ENCODE measurements at places on chromosomes 3 and 15.

- DNase-seq = no peak
Measured at GRCh38 chr3:75338342-75338741, 325.8 kb upstream of the FRG2C start.

GRCh38 chr3:182704926-182705325 is 88.4 kb upstream of the ATP11B start:
- DNase-seq = no peak

DNA sequence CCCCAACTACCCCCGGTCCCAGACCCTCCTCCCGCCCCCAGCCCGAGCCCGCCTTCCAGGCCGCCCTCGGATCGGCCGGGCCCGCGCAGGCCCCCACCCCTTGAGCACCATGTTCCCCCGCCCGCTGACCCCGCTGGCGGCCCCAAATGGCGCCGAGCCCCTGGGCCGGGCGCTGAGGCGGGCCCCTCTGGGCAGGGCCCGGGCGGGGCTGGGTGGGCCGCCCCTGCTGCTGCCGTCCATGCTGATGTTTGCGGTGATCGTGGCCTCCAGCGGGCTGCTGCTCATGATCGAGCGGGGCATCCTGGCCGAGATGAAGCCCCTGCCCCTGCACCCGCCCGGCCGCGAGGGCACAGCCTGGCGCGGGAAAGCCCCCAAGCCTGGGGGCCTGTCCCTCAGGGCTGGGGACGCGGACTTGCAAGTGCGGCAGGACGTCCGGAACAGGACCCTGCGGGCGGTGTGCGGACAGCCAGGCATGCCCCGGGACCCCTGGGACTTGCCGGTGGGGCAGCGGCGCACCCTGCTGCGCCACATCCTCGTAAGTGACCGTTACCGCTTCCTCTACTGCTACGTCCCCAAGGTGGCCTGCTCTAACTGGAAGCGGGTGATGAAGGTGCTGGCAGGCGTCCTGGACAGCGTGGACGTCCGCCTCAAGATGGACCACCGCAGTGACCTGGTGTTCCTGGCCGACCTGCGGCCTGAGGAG is 472 bp downstream of the CHST14 start:
- DNase-seq = no peak

GRCh38 chr3:42265059-42265991 is 660 bp downstream of the CCK start:
- no peak for DNase-seq

GRCh38 chr15:58458076-58458475 is 26.3 kb downstream of the LIPC start:
- no peak for DNase-seq

DNA sequence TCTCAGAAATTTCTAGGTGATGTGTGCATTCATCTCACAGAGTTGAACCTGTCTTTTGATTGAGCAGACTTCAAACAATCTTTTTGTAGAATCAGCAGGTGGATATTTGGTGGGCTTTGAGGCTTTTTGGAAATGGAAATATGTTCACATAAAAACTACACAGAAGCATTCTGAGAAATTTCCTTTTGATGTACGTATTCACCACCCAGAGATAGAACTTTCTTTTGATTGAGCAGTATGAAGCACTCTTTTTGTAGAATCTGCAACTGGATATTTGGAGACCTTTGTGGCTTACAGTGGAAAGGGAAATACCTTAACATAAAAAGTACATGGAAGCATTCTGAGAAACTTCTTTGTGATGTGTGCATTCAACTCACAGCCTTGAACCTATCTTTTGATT is 3515.0 kb downstream of the GOLGA6L6 start:
- DNase-seq = no peak

DNA sequence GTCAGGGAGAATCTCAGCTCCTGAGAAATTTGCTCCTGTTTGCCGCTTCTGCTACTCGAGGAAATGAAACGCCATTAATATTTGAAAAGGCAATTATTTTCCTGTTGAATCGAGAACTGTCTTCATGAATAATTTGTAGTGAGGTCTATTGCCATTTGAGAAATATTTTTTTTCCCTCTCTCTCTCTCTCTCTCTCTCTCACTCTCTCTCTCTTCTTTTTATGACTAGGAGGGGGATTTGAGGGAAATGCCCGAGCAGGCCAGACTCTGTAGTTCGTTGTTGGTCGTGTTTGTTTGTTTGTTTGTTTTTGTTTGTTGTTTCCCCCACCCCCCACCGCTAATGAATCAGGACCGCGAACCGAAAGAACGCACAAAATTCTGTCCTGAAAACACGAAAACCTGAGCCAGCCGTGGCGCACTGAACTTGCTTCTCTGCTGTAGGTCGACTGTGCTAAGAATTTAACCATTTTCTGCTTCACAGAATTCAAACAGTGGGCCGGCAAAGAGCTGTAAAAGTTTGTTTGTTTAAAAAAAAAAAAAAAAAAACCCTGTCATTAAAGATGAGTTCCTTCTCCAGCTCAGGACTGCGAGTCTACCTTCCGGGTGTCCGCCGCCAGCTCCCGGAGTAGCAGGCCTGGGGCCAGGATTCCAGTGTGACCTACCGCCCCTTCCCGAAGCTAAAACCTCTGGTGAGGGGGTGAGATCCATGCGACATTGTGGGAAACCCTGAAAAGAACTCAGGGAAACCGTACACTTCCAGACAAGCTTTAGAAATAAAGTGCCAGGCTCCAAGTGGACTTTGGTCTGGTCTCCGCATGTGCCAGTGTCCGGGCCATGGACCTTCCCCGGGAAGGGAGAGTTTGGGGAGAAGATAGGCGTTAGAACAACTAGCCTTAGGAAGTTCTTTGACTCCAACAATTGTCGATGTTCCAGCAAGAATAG is 12.1 kb downstream of the ZIC4 start:
- no peak for DNase-seq

GRCh38 chr15:25022233-25022632 is 67.4 kb downstream of the SNRPN start:
- DNase-seq = no peak

GRCh38 chr15:63605036-63605435 is 7.8 kb downstream of the FBXL22 start:
- DNase-seq = no peak

GRCh38 chr3:16079519-16079918 is 95.0 kb upstream of the GALNT15 start:
- DNase-seq = no peak

DNA sequence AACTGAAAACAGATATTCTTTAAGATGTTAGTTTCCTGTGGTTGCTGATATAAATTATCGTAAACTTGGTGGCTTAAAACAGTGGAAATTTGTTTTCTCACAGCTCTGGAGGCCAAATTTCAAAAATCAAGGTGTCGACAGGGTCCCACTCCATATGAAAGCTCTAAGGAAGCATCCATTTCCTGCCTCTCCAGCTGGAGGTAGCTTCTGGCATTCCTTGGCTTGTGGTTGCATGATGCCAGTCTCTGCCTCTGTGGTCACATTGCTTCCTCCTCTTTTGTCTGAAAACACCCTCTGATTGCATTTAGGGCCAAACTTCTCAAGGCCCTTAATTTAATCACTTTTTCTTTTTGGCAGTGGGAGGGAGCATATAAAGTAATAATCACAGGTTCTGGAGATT is 96.8 kb downstream of the PPM1L start:
- no peak for DNase-seq

- DNase-seq = no peak
Measured at GRCh38 chr15:78085928-78086327, 6.4 kb upstream of the SH2D7 start.

- no peak for DNase-seq
Measured at GRCh38 chr3:114078126-114078525, 21.6 kb downstream of the QTRT2 start.

- no peak for DNase-seq
Measured at GRCh38 chr3:43910750-43911149, 220.0 kb downstream of the ABHD5 start.

DNA sequence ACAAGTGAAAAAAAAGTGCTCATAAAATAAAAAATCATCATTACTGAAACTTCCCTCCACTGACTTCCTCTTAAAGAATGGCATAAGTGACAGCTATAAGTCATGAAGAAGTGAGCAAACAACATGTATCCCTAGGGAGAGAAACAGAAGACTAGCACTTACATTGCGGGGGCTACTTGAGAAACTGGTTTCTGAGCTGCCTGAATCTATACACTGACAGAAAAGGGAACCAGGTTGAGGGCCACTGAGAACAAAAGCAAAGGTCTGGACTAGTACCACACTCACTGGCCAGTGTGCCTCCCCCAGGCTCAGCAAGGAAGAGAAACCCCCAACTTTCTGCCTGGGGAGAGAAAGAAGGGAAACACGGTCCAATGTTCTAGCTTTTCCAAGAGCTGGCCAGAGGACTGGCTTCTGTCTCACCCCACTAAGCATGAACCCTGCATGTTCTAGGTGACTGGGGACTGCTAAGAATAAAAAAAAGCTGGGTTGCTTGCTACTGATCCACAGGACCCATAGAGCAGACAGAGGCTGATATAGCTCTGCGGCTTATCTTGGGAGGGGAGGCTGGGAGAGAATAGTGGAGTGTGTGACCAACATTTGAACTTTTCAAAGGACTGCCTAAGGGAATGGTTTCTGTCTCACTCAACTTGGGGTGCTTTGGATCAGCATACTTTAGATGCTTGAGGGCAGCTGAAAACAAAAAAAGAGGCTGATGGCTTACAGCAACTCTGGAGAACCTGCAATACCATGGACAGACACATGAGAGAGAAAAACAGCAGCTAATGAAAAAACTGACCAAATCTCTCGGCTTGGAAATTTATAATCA is 8.1 kb downstream of the RAD18 start:
- no peak for DNase-seq

DNA sequence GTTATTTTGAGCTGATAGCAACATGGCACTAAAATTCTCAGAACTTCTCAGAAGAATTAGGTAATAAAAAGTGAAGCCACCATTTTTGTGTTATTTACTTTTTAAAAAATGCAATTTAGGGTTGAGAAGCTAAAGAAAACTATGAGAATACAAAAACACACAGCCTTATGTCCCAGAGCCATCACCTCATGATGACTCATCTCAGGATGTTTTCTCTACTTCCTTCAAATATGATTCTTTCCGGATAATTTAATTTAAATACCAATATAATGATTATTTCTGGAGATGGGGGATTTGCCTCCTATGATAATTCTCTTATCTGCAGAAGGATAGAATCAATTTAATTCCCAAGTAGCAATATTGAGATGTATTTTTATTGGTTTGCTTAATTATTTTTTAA is 105.6 kb upstream of the BFSP2 start:
- no peak for DNase-seq

GRCh38 chr15:87634361-87634760 is 622.2 kb downstream of the NTRK3 start:
- DNase-seq = no peak

GRCh38 chr15:26571346-26571745 is 201.5 kb downstream of the GABRB3 start:
- DNase-seq = no peak

DNA sequence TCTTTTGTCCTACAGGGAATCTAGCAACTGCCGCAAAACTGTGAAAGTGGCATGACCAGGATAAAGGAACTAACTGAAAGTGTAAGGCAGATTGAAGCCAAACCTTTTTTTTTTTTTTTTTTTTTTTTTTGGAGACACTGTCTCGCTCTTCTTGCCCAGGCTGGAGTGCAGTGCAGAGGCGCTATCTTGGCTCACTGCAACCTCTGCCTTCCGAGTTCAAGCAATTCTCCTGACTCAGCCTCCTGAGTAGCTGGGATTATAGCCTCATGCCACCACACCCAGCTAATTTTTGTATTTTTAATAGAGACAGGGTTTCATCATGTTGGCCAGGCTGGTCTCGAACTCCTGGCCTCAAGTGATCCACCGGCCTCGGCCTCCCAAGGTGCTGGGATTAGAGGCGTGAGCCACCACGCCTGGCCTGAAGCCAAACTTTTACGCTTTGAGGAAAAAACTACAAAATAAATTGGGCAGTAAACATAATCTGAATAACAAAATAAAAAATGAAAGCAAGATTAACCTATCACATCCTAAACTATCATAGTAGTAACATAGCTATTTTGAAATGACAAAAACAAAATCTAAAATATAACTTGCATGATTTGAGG is 9.7 kb downstream of the SLTM start:
- DNase-seq = no peak

DNA sequence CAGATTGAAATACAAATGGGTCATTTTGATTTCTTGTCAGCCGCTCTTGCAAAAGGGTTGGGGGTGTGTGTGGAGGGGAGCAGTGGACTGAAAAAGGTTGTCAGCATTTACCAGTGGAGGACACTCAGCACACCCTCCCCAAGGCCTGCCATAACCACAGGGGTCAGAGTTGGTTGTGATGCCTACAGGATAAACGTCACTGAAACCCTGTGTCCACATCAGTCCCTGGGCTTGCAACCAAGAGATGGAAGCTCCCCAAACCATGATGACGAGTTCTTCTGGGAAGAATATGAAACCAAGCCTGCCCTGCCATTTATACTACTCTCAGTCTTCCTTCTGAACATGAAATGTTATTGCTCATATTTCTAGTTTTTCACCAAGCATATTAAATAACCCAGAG is 54.0 kb upstream of the UMPS start:
- no peak for DNase-seq

- DNase-seq = peak; percentile 19
Measured at GRCh38 chr3:42803414-42804105, 730 bp downstream of the HIGD1A start.

DNA sequence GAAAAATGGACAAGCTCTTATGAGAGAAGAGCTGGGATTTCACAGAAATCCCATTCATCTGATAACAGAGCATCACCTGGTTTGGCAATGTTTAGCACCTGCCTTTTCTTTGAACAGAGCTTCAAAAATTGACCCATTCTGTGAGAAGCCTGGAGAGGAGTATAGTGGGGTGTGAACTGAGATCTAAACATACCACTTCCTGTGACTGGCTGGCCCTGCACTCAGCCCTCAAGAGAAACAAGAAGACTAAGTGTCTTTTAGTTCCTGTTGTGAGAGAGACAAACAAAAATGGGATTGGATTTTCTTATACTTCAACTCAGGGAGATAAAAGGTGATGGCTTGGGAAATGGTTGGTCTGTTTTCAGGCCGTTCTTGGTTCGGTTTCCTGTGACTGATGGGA is 1060.2 kb downstream of the ROBO1 start:
- DNase-seq = no peak

DNA sequence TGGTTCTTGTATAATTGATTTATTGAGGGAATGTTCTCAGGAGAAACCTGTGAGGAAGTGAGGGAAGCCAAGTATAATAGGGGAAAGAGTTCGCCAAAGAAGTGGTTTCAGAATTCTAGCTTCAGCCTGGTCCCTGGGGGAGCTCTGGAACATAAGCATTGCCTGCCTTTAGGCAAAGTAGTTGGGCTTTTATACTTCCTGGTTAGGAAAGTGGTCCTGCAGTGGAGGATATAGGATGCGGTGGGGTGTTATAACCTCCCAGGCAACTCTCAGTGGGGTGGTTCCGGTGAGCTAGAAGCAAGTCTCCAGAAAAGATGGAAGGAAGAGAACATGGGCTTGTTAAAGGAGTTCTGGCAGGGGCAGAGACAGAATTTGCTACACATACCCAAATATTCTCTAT is 22.7 kb upstream of the RBMS3 start:
- no peak for DNase-seq
